CD4-positive, alpha-beta T cell treated with Interleukin-4 for 1 hour (primary cell): ENCODE measurements at places on chromosomes 5 and 9.

GRCh38 chr9:98774746-98775145 lies 21.6 kb downstream of the ANKS6 start:
- DNase-seq = no peak

DNA sequence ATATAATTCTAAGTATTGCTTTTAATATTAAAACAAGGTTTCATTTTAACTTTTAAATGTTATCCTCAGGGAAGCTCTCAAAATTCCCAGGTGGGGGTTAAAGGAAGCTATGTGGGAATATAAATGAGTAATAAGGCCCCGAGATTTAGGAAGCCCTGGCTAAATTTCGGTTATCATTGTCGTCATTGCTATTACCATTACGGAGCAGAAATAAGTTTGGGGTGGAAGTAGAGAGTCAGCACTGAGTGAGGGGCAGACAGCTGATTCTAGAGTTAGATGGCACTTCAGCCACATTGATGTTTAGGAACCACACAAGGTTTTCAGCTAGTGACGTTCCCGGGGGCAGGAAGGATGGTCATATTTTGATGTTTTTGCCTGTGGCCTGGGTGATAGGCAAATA lies 74.9 kb downstream of the NREP start:
- DNase-seq = no peak

DNA sequence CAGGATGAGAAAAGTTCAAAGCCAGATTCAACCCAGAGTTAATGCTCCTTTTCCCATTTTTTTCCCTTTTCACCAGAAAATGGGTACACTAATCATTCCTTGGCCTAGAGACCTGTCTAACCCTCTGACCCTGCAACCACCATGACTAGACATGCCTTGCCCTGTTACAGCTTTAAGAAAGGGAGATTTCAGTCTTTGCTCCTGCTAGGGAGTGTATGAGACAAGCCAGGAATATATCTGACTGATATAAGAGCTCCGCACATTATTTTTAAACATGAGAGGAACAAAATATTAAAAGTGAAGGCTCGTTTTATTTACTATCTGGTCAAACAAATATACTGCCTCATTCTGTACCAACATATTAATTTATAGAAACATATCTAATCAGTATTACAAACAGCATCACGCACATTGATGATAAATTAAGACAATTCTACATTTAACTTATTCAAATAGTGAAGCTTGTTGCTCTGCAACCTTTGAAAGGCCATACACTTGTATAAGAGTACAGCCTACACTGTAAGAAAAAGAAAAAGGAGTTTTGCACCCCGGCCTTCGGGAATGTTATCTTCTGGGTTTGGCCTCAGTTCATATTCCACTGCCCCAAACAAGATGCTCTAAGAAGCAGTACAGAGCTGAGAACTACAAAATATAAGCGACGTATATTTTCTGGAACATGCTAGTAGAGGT lies 132.7 kb downstream of the FBXL17 start:
- DNase-seq = no peak

DNA sequence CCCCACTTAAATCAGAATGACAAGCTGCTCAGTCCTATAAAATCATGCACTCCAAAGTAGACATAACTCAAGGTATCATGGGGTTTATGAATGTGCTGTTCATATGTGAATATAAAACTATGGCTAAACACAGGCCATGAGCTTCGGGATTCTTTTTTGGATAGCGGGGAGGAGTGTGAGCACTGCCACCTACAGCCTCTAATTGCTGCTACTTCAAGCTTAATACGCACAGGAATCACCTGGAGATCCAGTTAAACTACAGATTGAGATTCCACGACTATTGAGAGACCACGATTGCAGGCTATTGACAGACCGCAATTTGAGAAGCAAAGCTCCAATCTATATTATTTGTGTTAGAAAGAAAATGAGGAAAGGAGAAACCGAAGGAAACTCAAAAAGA lies 231.6 kb downstream of the MCTP1 start:
- no peak for DNase-seq

- no peak for DNase-seq
Observed at GRCh38 chr5:166581826-166582225, 1709.6 kb upstream of the WWC1 start.
